ENCODE measurements at places on chromosomes 16 and 17. TPM values are rescaled to one million over a fixed set of nuclear protein-coding genes. Genes with fewer than 3 reads are reported as not detected.

The ADAM11 gene
- polyA plus RNA-seq, result 0.22 TPM

DNA sequence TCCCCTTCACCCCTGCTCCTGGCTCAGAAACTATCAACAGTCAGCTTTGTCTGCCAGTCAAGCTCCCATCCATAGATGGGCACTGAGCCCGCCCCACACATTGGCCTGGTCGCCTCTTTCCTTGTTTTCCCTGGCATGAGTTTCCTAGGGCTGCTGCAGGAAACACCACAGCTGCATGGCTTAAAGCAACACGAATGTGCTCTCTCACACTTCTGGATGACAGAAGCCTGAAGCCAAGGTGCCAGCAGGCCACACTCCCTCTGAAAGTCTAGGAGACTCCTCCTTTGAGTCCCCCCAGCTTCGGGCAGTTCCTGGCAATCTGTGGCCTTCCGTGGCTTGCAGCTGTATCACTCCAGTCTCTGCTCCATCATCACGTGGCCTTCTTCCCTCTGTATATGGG is 69.9 kb downstream of the TBC1D16 start:
- no peaks in the 10 kb centered on the region for H3K27me3 ChIP-seq
- peak; percentile 76 for DNase-seq
- no peaks in the 10 kb centered on the region for H3K4me1 ChIP-seq
- no peaks in the 10 kb centered on the region for H3K36me3 ChIP-seq

The RPL13 gene
- polyA plus RNA-seq, result 7,821 TPM

GRCh38 chr17:36888236-36888951 is 48.9 kb upstream of the LHX1 start:
- no peak for DNase-seq
- no peak overlapping the region for H3K4me3 ChIP-seq
- no peaks in the 10 kb centered on the region for H3K36me3 ChIP-seq
- no peaks in the 10 kb centered on the region for H3K4me1 ChIP-seq

The NEK8 gene
- polyA plus RNA-seq, result 9.2 TPM

The SNAI3 gene
- 3.2 TPM for polyA plus RNA-seq

- H3K36me3 ChIP-seq, result peaks cover 16% of the 10 kb centered on the region
- no peak overlapping the region for H3K4me3 ChIP-seq
- peak; percentile 41 for DNase-seq
- no peak overlapping the region for H3K27ac ChIP-seq
Observed at GRCh38 chr16:31488468-31489297, 5.8 kb downstream of the SLC5A2 start.

DNA sequence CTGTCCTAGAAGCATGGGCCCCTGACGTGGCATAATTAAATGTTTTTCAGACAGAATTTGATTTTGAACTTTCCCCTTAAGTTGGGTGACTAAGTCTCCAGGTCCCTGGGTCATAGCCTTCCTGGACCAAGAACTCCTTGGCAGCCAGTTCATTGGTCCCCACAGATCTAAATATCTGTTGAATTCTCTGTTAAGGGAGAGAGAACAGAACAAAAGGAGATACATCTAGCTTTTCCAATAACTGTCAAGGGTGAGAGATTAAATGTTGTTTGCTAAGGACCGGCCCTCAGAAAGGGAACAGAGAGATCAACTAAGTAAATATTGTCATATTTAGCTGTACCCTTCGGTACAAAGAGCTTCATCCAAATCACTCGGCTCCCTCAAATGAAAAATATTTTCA is 78.2 kb upstream of the NOL11 start:
- peaks cover 3% of the 10 kb centered on the region for H3K36me3 ChIP-seq
- no peak overlapping the region for H3K4me3 ChIP-seq
- peaks cover 4% of the 10 kb centered on the region for H3K4me1 ChIP-seq
- DNase-seq, result no peak

- peaks cover 2% of the 10 kb centered on the region for H3K4me1 ChIP-seq
- no peak overlapping the region for H3K27ac ChIP-seq
- no peaks in the 10 kb centered on the region for H3K27me3 ChIP-seq
- peak; percentile 74 for DNase-seq
Observed at GRCh38 chr17:1616101-1616500, 12.5 kb downstream of the SLC43A2 start.

DNA sequence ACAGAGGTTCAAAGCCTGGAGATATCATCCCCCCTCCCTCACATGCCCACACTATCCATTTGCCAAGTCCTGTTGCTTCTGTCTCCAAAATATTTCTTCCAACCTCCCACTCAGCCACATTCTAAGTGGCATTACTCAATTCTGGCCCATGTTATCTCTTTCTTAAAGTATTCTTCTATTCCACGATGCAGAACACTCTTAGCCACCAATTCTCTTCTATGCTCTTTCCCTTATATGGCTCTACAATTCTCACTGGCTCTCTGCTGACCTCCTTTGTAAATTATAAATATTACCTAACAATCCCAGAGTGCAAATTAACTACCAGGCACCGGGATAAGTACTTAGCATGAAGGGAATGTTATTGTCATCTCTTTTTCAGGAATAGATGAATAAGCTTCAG is 82.4 kb downstream of the KCNJ2 start:
- DNase-seq, result no peak
- no peaks in the 10 kb centered on the region for H3K36me3 ChIP-seq
- no peak overlapping the region for H3K4me3 ChIP-seq
- no peaks in the 10 kb centered on the region for H3K4me1 ChIP-seq

DNA sequence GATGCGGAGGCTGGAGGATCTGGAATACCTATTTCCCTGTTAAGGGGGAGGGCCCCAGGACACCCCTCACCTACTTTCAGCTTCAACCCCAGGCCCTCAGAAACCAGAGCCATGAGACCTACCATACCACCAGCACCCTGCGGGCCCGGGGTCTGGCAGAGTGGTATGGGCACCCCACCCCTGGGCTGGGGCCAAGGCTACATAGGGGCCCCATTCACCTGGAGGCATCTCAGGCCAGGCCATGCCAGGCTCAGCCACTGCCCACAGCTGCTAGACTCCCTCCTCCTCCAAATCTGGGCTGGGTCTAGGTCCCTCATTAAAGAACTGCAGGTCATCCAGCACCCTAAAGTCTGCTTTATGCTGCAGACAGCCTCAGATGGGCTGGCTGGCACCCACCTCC is 9.0 kb downstream of the FNDC8 start:
- no peak overlapping the region for H3K27ac ChIP-seq
- DNase-seq, result no peak
- H3K4me3 ChIP-seq, result no peak overlapping the region

- DNase-seq, result no peak
- H3K27ac ChIP-seq, result no peak overlapping the region
- peaks cover 11% of the 10 kb centered on the region for H3K4me1 ChIP-seq
- no peak overlapping the region for H3K4me3 ChIP-seq
- no peaks in the 10 kb centered on the region for H3K27me3 ChIP-seq
- peaks cover 2% of the 10 kb centered on the region for H3K36me3 ChIP-seq
Observed at GRCh38 chr17:15451680-15452079, 15.7 kb downstream of the CDRT4 start.

GRCh38 chr17:43760254-43760852 is 1.8 kb upstream of the SOST start:
- no peak overlapping the region for H3K4me3 ChIP-seq
- H3K27ac ChIP-seq, result no peak overlapping the region
- peaks cover 2% of the 10 kb centered on the region for H3K4me1 ChIP-seq
- no peaks in the 10 kb centered on the region for H3K36me3 ChIP-seq
- peaks cover 17% of the 10 kb centered on the region for H3K27me3 ChIP-seq

DNA sequence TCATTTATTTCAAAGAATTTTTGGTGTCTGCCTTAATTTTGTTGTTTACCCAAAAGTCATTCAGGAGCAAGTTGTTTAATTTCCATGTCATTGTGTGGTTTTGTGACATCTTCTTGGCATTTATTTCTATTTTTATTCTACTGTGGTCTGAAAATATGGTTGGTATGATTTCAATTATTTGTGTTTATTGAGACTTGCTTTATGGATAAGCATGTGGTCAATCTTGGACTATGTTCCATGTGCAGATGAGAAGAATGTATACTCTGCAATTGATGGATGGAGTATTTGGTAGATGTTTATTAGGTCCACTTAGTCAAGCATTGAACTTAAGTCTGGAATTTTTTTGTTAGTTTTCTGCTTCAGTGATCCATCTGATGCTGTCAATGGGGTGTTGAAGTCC is 383.0 kb downstream of the PMP22 start:
- no peak for DNase-seq
- H3K36me3 ChIP-seq, result no peaks in the 10 kb centered on the region
- no peaks in the 10 kb centered on the region for H3K4me1 ChIP-seq
- H3K4me3 ChIP-seq, result no peak overlapping the region
- H3K27ac ChIP-seq, result no peak overlapping the region
- no peaks in the 10 kb centered on the region for H3K27me3 ChIP-seq

- DNase-seq, result peak; percentile 18
- H3K4me3 ChIP-seq, result no peak overlapping the region
- H3K36me3 ChIP-seq, result no peaks in the 10 kb centered on the region
Observed at GRCh38 chr16:24482681-24483202, 56.6 kb upstream of the RBBP6 start.

GRCh38 chr17:58760248-58760647 is 4.6 kb downstream of the PPM1E start:
- H3K4me3 ChIP-seq, result no peak overlapping the region
- H3K27me3 ChIP-seq, result no peaks in the 10 kb centered on the region
- H3K4me1 ChIP-seq, result no peaks in the 10 kb centered on the region
- no peak overlapping the region for H3K27ac ChIP-seq

DNA sequence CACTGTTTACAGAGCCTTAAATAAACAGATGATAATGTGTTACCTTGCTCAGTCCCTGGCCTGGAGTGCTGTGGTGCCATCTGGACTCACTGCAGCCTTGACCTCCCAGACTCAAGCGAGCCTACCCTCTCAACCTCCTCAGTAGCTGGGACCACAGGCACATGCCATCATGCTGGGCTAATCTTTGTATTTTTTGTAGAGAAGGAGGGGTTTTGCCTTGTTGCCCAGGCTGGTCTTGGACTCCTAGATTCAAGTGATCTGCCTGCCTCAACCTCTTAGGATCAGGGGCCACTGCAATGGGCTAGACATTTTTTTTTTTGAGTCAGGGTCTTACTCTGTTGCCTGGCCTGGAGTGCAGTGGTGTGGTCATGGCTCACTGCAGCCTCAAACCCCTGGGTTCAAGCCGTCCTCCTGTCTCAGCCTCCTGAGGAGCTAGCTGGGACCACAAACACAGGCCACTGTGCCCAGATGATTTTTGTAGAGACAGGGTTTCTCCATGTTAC is 5.0 kb upstream of the NAGLU start:
- H3K4me3 ChIP-seq, result no peak overlapping the region
- H3K27me3 ChIP-seq, result no peaks in the 10 kb centered on the region
- DNase-seq, result no peak

The ABI3 gene
- 16.2 TPM for polyA plus RNA-seq

The DNAI2 gene
- 4.1 TPM for polyA plus RNA-seq

- no peaks in the 10 kb centered on the region for H3K36me3 ChIP-seq
- no peak overlapping the region for H3K27ac ChIP-seq
- H3K27me3 ChIP-seq, result no peaks in the 10 kb centered on the region
- no peaks in the 10 kb centered on the region for H3K4me1 ChIP-seq
Observed at GRCh38 chr17:6108382-6108781, 38.2 kb downstream of the WSCD1 start.

DNA sequence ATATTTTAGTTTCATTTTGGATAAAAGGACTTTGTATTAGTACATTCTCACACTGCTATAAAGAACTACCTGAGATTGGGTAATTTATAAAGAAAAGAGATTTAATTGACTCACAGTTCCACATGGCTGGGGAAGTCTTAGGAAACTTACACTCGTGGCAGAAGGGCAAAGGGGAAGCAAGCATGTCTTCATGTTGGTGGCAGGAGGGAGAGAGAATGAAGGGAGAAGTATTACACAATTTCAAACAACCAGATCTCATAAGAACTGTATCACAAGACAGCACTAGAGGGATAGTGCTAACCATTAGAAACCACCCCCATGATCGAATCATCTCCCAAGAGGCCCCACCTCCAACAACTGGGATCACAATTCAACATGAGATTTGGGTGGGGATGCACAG is 142.9 kb downstream of the USP31 start:
- no peak overlapping the region for H3K27ac ChIP-seq
- no peaks in the 10 kb centered on the region for H3K27me3 ChIP-seq
- no peak overlapping the region for H3K4me3 ChIP-seq
- no peak for DNase-seq
- H3K36me3 ChIP-seq, result no peaks in the 10 kb centered on the region
- no peaks in the 10 kb centered on the region for H3K4me1 ChIP-seq

DNA sequence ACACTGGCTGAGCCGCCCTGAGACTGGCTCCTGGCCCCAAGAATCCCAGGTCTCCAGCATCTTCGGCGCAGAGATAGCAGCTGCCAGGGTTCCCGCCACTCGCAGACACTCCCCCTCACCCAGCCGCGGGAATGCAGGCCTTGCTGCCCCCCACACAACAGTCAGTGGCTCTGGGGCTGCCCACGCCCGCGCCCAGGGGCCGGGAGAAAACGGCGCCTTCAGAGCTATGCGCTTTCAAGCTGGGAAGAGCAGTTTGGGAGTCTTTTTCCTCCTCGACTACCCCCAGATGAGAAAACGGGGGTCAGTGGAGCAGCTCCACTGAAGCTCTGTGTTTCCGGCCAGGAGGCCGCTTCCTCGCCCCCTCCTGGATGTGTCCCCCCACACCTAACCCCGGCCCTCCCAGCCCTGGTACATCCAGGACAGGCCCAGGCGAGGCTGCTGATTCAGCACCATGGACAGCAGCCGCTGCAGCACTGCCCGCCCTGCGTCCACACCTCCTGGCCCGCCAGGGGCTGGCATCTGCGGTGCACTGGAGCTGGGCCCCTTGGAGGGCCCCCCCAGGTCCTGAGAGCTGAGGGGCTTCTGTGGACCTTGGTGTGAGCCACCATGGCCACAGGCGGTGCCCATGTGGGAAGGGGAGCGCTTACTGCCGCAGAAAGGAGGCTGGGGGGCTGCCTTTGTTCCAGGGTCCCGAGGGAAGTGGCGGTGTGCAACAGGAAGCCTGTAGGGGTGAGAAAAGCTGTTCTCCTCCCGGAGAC is 35.7 kb downstream of the CACNA1H start:
- H3K36me3 ChIP-seq, result no peaks in the 10 kb centered on the region
- no peak overlapping the region for H3K27ac ChIP-seq
- H3K27me3 ChIP-seq, result no peaks in the 10 kb centered on the region
- peak; percentile 67 for DNase-seq
- no peak overlapping the region for H3K4me3 ChIP-seq
- no peaks in the 10 kb centered on the region for H3K4me1 ChIP-seq

DNA sequence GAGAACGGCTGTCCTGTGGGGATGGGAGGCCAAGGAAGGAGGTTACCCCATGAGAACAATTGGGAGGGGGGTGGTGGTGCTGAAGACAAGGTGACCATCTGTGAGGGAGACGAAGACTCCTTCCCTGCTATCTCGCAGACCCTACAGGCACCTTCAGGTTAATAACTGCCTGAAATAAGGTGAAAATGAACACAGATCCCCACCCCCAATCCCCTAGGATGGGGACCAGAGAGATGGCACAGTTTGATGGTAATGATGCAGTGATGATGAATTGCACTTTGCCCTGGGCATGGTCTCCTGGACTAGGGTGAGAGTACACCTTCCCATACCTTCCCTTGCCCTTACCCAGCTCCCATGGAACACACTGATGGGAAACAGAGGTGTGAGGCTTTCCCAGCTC is 1.4 kb upstream of the NAE1 start:
- H3K36me3 ChIP-seq, result peaks cover 2% of the 10 kb centered on the region
- H3K4me3 ChIP-seq, result no peak overlapping the region
- no peaks in the 10 kb centered on the region for H3K27me3 ChIP-seq
- H3K27ac ChIP-seq, result no peak overlapping the region

The ABCA10 gene
- 0.29 TPM for polyA plus RNA-seq

GRCh38 chr17:67443931-67444595 is 67.0 kb downstream of the PITPNC1 start:
- no peaks in the 10 kb centered on the region for H3K36me3 ChIP-seq
- H3K27ac ChIP-seq, result no peak overlapping the region
- peak; percentile 30 for DNase-seq
- H3K4me1 ChIP-seq, result peaks cover 10% of the 10 kb centered on the region
- H3K4me3 ChIP-seq, result no peak overlapping the region

- peak overlapping the region; percentile 99 for H3K27ac ChIP-seq
- no peaks in the 10 kb centered on the region for H3K27me3 ChIP-seq
- H3K36me3 ChIP-seq, result peaks cover 19% of the 10 kb centered on the region
- no peak for DNase-seq
- peaks cover 7% of the 10 kb centered on the region for H3K4me1 ChIP-seq
Observed at GRCh38 chr16:31118223-31119155, 1.0 kb downstream of the KAT8 start.
